Posterior cingulate gyrus (tissue), 11 donors: ENCODE measurements at places on chromosomes 11 and 22.

DNA sequence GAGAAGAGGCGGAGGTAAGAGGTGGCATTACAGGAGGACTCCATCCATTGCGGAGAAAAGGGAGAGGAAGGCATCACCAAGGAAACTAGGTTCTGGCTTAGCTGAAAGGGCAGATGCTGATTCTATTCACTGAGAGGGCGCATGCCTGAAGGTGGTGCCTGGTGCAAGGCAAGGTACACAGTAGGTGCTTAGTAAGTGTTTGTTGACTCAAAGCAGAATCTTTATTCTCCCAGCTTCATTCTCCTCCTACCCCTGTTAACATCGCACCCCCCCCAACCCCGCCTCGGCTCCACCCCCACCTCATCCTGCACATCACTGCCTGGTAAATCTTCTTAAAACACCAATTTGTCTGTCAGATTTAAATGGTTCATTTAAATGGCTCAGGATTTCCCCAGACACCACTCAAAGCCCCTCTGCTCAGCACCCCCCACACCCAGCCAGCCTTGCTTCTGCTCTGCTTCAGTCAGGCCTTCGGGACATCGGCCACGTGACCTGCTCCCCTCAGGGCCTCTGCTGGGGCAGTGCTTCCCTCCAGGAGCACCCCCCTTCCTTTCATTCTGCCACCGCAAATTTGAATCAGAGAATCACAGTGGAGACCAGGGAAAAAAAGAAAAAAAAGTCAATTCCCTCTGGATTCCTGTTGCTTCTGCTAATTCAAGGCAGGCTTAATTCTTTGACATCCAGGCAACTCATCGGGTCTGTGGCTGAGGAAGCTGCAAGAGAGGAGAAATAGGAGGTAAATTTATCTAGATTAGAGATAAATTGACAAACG is 17.8 kb upstream of the RCN1 start:
- DNase-seq, result no peak

- DNase-seq, result no peak
Measured at GRCh38 chr11:125176866-125177265, 12.3 kb downstream of the PKNOX2 start.

GRCh38 chr11:986270-986951 is 50.1 kb downstream of the MUC6 start:
- DNase-seq, result no peak

GRCh38 chr11:68610452-68611116 is 73.8 kb upstream of the GAL start:
- no peak for DNase-seq

- peak; percentile 57 for DNase-seq
Measured at GRCh38 chr11:76781807-76782530, 1.2 kb upstream of the TSKU start.

GRCh38 chr11:44564670-44565210 is 723 bp upstream of the CD82 start:
- DNase-seq, result no peak
